Neural progenitor cell (in vitro differentiated cells): ENCODE measurements at places on chromosomes 2 and 18. TPM values are rescaled to one million over a fixed set of nuclear protein-coding genes. Genes with fewer than 3 reads are reported as not detected.

Gene ALPP
- not detected in 2 replicates for total RNA-seq

Gene AGXT
- not detected in 2 replicates for total RNA-seq

Gene GRB14
- 3.4 and 4.5 TPM in 2 replicates for total RNA-seq

Gene SPEG
- 5.6 and 18.4 TPM in 2 replicates for total RNA-seq

DNA sequence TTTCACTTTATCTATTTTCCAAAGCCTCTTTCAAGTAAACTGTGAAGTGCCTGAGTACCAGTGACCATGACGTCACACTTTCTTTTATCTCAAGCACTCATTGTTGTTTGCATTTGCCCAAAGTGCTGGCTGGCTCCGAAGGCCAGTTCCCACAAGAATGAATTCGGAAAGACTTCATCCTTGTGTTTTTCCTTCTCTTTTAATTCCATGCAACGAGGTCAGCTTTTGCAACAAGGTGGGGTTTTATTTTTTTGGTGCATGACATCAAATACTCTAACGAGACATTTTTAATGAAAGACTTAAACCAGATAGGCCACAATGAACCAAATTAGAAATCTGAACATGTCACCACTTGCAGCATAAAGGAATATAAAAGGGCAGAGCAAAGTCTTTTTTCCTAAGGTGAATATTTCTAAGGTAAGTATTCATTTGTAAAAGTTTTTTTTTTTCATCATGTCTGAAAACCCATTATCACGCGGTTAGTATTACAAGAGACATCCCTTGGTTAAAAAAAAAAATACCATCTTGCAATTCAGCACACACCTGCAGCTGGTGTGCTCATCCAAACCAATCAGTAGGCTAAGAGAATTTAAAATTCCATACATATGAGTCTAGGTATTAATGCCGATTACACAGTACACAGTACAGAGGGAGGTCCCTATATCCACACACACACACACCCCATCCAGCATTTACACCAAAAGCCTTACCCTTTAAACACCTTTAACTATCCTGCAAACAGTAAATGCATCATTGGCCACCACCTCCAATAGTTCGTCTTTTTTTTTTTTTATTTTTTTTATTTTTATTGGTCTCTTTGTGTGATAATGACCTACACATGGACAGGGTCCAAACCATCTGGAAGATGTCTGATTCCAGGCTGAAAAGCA lies 2.3 kb downstream of the ARL4C start:
- peak; percentile 84 for DNase-seq
- peaks cover 34% of the 10 kb centered on the region for H3K4me1 ChIP-seq
- no peaks in the 10 kb centered on the region for H3K27me3 ChIP-seq
- H3K36me3 ChIP-seq: peaks cover 22% of the 10 kb centered on the region
- H3K4me3 ChIP-seq: peak overlapping the region; percentile 97
- H3K27ac ChIP-seq: peak overlapping the region; percentile 63

GRCh38 chr18:8221452-8221851 lies 387.8 kb upstream of the RAB12 start:
- DNase-seq: no peak
- H3K4me3 ChIP-seq: no peak overlapping the region
- H3K4me1 ChIP-seq: peaks cover 50% of the 10 kb centered on the region

DNA sequence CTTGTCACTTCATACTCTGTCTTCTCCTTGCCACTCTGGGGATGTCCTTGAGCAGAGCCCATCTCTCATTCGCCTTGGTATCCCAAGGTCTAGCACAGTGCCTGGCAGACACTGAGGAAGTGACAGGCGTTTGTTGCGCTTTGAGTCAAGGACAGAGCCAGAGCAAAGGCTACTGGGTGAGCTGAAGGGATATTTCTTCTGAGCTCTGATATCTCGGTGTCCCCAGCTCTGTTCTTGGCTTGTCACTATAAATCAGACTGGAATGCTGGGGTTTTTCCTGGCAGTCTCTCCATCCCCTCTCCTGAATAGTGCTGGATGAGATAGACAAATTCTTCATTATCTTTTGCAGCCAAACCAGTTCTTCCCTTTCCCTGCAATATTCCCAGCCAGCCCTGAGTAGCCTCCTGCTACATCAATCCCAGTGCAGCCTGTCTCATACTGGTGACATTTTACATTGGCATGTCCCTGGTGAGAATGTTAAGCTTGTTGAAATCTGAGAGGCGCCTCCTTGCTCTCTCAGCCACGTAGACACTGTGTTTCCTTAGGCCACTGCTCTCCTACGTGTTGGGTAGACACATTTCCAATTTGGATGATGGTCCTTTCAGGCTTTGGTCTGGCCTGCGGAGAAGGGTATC lies 61.7 kb downstream of the CTIF start:
- no peak for DNase-seq
- H3K4me3 ChIP-seq: no peak overlapping the region
- H3K4me1 ChIP-seq: peaks cover 28% of the 10 kb centered on the region
- no peaks in the 10 kb centered on the region for H3K27me3 ChIP-seq

DNA sequence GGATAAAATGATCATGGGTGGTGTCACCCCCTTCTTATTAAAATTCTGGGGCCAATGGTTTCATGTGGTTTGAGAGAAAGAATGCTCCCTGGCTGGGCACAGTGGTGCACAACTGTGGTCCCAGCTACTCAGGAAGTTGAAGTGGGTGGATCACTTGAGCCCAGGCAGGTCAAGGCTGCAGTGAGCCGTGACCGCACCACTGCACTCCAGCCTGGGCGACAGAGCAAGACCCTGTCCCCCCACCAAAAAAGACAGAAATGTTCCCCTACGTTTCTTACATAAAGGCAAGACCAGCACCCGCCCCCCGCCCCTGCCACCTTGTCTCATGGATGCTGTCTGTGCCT lies 53.0 kb upstream of the ID2 start:
- H3K4me3 ChIP-seq: no peak overlapping the region
- no peaks in the 10 kb centered on the region for H3K27me3 ChIP-seq
- H3K4me1 ChIP-seq: no peaks in the 10 kb centered on the region
- no peak for DNase-seq

- H3K36me3 ChIP-seq: no peaks in the 10 kb centered on the region
- H3K27ac ChIP-seq: no peak overlapping the region
- H3K27me3 ChIP-seq: no peaks in the 10 kb centered on the region
- H3K4me1 ChIP-seq: no peaks in the 10 kb centered on the region
- no peak overlapping the region for H3K4me3 ChIP-seq
Observed at GRCh38 chr2:27158468-27158867, 9.7 kb downstream of the TCF23 start.

GRCh38 chr18:23063502-23063901 lies 71.8 kb upstream of the CABLES1 start:
- no peak for DNase-seq
- H3K4me3 ChIP-seq: no peak overlapping the region
- H3K27ac ChIP-seq: no peak overlapping the region
- H3K36me3 ChIP-seq: no peaks in the 10 kb centered on the region

GRCh38 chr18:48801728-48802542 lies 148.8 kb downstream of the SMAD7 start:
- H3K4me3 ChIP-seq: no peak overlapping the region
- no peaks in the 10 kb centered on the region for H3K4me1 ChIP-seq
- H3K36me3 ChIP-seq: no peaks in the 10 kb centered on the region
- H3K27ac ChIP-seq: no peak overlapping the region

DNA sequence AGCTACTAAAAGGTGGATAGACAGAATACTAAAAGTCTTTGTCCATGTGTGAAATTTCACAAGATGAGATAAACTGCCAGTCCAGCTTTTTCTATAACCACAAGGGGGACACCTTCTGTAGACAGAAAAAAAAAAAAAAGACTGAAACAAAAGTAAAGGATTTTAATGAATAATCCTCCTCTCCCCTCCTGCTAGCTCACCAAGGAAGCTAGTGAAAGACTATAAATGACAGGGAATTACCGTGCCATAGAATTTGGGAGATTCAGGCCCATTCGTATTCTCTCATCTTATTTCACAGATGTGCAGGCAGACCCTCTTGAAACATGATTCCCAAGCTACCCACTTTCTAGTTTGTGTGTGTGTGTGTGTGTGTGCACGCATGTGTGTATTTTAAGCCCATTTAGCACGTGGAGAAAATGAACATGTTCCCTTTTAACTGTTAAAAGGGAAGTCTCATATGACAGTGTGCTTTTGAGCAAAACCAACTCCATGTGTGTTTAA lies 36.3 kb upstream of the SLC8A1 start:
- DNase-seq: peak; percentile 58
- H3K36me3 ChIP-seq: no peaks in the 10 kb centered on the region
- H3K4me3 ChIP-seq: no peak overlapping the region
- peaks cover 11% of the 10 kb centered on the region for H3K4me1 ChIP-seq
